Smooth muscle cell of the umbilical artery (primary cell): ENCODE measurements at places on chromosomes 1 and 21. TPM values are rescaled to one million over a fixed set of nuclear protein-coding genes. Genes with fewer than 3 reads are reported as not detected.

The FAM78B gene
- 0.32 TPM in 1 of 2 replicates, not detected in the other for total RNA-seq

The F13B gene
- not detected in 2 replicates for total RNA-seq

The ANGPTL7 gene
- total RNA-seq: 10.4 TPM in 1 of 2 replicates, not detected in the other

The L1TD1 gene
- total RNA-seq: not detected in 2 replicates

The TNFAIP8L2 gene
- not detected in 2 replicates for total RNA-seq

The PDPN gene
- total RNA-seq: 0.30 TPM in 1 of 2 replicates, not detected in the other

The RHD gene
- total RNA-seq: not detected in 2 replicates

The PRKAA2 gene
- 0.89 and 1.9 TPM in 2 replicates for total RNA-seq
